ENCODE measurements at places on chromosomes 12 and 14. TPM values are rescaled to one million over a fixed set of nuclear protein-coding genes. Genes with fewer than 3 reads are reported as not detected.

DNA sequence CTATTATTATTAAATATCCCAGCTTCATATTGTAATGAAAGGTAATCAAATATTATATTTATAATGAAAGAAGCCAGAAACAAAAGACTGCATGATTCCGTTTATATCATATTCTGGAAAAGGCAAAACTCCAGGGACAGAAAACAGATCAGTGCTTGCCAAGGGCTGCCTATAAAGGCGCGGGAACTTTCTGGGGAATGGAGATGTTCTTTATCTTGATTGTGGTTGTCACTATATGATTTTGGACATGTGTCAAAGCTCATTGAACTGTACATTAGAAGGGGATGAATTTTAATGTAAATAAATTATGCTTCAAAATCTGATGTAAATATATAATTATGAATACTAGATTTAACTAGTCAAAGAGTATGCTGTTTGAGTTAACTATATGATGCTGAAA, 115.4 kb upstream of the KRAS start:
- H3K27ac ChIP-seq = no peak overlapping the region
- no peak overlapping the region for H3K4me3 ChIP-seq
- no peaks in the 10 kb centered on the region for H3K4me1 ChIP-seq
- DNase-seq = no peak
- H3K36me3 ChIP-seq = no peaks in the 10 kb centered on the region
- H3K27me3 ChIP-seq = no peaks in the 10 kb centered on the region

HNRNPA1 gene
- 266 TPM for polyA plus RNA-seq

GNB3 gene
- not detected for polyA plus RNA-seq

MGAT4C gene
- not detected for polyA plus RNA-seq

CCDC60 gene
- not detected for polyA plus RNA-seq

TAS2R9 gene
- polyA plus RNA-seq = not detected

GRCh38 chr12:101700299-101700820, 2.9 kb downstream of the CHPT1 start:
- H3K27me3 ChIP-seq = no peaks in the 10 kb centered on the region
- H3K4me1 ChIP-seq = peaks cover 31% of the 10 kb centered on the region
- H3K27ac ChIP-seq = no peak overlapping the region
- H3K36me3 ChIP-seq = peaks cover 7% of the 10 kb centered on the region
- H3K4me3 ChIP-seq = no peak overlapping the region

CLECL1 gene
- 20.6 TPM for polyA plus RNA-seq

- peaks cover 13% of the 10 kb centered on the region for H3K4me1 ChIP-seq
- no peak for DNase-seq
- H3K4me3 ChIP-seq = no peak overlapping the region
- H3K27me3 ChIP-seq = no peaks in the 10 kb centered on the region
Observed at GRCh38 chr12:106759526-106760183, 14.8 kb upstream of the RIC8B start.

DNA sequence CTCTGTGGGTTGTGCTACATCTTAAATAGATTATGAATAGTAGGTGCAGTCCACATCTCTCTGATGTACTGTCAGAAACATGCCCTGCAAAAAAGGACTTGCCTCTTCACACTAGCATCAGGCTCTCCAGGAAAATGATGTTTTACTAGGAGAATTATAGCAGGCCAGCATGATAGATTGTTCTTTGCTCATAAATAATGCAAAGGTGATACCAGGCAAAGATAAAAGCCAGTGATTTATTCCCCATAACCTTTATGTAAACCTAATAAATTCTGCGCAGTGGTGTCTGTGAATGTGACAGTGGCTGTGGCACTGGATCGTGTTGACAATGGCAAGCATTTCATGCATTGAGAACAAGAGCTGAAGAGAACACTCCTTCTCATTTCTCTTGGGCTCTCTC, 646.5 kb upstream of the SEL1L start:
- H3K4me1 ChIP-seq = no peaks in the 10 kb centered on the region
- DNase-seq = no peak
- no peak overlapping the region for H3K4me3 ChIP-seq
